ENCODE measurements at places on chromosomes 1 and 21. TPM values are rescaled to one million over a fixed set of nuclear protein-coding genes. Genes with fewer than 3 reads are reported as not detected.

- H3K4me1 ChIP-seq = peaks cover 14% of the 10 kb centered on the region
- H3K4me3 ChIP-seq = no peak overlapping the region
- peak overlapping the region; percentile 92 for H3K27ac ChIP-seq
- H3K27me3 ChIP-seq = peaks cover 4% of the 10 kb centered on the region
Observed at GRCh38 chr1:155124503-155125463, 2.9 kb upstream of the EFNA1 start.

RCSD1 gene
- total RNA-seq = 5.7 TPM

SMIM1 gene
- total RNA-seq = 1.9 TPM

PTGS2 gene
- 14.9 TPM for total RNA-seq

CRYAA gene
- total RNA-seq = not detected

DNA sequence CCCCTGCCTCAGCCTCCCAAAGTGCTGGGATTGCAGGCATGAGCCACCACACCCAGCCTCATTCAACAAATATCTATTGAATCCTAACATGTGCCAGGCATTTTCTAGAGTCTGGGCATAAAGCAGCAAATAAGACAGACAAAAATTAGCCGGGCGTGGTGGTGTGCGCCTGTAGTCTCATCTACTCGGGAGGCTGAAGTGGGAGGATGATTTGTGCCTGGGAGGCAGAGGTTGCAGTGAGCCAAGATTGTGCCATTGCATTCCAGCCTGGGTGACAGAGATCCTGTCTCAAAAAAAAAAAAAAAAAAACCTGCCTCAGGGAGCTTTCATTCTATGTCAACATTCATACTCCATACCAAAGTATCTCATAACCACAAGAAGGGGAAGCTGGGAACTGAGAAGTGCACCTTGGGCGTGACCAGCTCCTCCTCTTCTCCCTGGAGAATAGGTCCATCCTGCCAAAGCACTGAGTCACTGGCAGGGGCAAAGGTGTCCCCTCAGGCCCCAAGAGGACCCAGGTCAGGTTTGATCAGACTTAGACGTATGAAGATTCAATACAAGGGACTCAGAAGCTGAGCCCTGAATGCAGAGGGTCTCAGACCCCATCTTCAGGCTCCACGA is 36.8 kb upstream of the PPP1R15B start:
- peak overlapping the region; percentile 97 for H3K27ac ChIP-seq
- H3K4me1 ChIP-seq = peaks cover 24% of the 10 kb centered on the region
- no peaks in the 10 kb centered on the region for H3K27me3 ChIP-seq
- peaks cover 11% of the 10 kb centered on the region for H3K36me3 ChIP-seq

RSPO1 gene
- 0.32 TPM for total RNA-seq

DNA sequence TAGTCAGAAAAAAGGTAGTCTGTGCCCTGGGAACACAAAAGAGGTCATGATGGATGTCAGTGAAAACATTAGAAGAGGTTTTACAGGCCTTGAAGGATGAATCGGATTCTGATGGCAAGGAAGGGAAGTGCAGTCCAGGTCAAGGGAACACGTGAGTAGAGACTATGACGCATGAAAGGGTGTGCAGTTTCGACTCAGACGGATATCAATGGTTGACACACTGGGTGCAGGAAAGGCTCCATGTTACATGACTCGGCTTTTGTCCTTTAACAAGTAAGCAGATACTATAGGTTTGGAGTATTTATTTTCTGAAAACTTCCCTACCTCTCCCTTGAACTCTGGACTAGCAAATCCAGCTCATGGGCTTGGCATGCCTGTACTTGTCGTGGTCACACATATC is 55.3 kb downstream of the SEC16B start:
- H3K4me1 ChIP-seq = no peaks in the 10 kb centered on the region
- H3K4me3 ChIP-seq = no peak overlapping the region
- no peak overlapping the region for H3K27ac ChIP-seq
- no peaks in the 10 kb centered on the region for H3K27me3 ChIP-seq

DNA sequence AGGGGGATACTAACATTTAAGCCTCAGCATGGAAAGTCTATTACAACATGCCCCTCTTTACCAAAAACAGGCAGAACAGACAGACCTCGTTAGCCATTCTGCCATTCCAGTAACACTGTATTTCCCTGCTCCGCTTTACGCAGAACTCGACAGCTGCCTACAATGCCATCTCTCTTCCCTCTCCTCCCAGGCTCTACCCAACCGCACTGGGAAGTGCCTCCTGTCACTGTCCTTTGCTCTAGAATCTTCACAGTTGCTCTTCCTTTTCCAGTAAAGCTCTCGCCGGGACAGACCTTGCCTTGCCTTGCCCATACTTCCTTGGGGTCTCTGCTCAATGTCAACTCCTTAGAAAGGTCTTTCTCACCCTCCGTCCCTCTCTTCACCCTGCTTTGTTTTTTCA is 22.8 kb downstream of the COA6 start:
- H3K27me3 ChIP-seq = no peaks in the 10 kb centered on the region
- no peaks in the 10 kb centered on the region for H3K36me3 ChIP-seq
- DNase-seq = no peak
- H3K27ac ChIP-seq = no peak overlapping the region
- H3K4me1 ChIP-seq = no peaks in the 10 kb centered on the region

MARCKSL1 gene
- total RNA-seq = 174 TPM

DNA sequence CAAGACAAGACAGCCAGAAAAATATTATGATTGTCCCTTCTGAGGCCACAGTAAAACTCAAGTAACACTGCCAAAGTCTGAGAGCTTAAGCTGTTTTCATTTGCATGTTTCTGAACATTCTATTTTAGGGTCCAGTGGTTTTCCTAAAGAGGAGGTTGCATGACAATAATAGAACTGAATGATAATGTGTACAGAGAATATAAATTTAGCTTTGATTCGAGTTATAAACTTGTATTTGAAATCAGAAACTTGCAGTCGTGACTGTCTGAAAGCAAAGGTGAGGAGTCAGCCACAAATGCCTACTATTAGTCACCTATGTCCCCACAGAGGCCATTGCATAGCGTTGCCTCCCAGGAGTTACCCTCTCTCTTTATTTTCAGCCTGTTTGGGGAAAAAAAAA is 363.1 kb upstream of the ADGRL2 start:
- no peak overlapping the region for H3K4me3 ChIP-seq
- no peaks in the 10 kb centered on the region for H3K36me3 ChIP-seq
- no peaks in the 10 kb centered on the region for H3K27me3 ChIP-seq

DNA sequence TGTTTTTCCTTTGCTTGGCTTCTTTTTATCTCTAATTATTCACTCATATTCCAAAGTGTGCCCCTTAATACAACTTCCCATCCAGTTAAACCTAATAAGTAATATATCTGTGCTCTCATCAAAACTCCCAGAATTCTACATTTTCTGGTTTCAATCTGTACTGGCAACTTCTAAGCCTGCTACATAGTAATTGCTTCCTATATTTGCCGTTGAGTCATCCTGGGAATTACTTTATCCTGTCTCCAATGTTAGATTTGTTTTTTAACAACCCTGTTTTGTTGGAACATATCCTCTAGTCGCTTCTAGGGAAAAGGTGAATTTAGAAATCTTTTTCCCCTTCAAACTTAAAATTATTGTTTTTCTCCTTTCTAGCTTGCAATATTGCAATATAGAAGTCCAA is 620.5 kb upstream of the PKN2 start:
- H3K4me1 ChIP-seq = no peaks in the 10 kb centered on the region
- H3K4me3 ChIP-seq = no peak overlapping the region
- H3K36me3 ChIP-seq = no peaks in the 10 kb centered on the region
- DNase-seq = no peak

GRCh38 chr1:2469103-2469940 is 6.8 kb upstream of the PLCH2 start:
- no peaks in the 10 kb centered on the region for H3K27me3 ChIP-seq
- no peak overlapping the region for H3K27ac ChIP-seq
- no peak for DNase-seq

C1orf167 gene
- not detected for total RNA-seq
